ENCODE measurements at places on chromosomes 16 and 17.

GRCh38 chr17:50352693-50353599 is 7.0 kb downstream of the XYLT2 start:
- DNase-seq = no peak

DNA sequence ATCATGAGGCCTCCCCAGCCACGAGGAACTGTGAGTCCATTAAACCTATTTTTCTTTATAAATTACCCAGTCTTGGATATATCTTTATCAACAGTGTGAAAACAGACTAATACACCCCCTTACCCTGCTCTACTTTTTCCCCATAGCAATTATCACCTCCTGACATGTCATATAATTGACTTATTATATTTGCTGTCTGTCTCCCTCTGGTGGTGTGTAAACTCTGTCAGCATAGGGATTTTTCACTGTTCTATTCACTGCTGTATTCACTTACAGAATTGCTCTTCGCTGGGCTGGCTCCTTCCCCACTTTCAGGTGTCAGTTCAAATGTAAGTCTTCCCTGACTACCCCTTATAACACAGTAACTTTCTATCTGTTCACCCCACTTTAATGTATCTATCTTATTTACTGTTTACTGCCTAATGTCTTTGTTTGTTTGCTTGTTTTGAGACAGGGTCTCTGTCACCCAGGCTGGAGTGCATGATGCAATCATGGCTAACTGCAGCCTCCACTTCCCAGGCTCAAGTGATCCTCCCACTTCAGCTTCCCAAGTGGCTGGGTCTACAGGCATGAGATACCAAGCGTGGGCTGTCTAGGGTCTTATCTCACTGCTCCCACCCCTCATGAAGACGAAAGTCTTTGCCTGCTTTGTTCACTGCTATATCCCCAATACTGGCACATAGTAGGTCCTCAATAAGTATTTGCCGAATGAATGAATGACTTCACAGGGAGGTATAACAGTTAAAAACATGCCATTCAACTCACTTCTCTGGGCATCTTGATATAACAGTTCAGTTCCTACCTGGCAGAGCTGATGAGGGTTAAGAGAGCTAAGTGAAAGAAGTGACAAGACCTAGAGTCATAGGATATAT is 52.4 kb upstream of the CDH3 start:
- no peak for DNase-seq

GRCh38 chr16:9000664-9001063 is 37.0 kb upstream of the USP7 start:
- no peak for DNase-seq

GRCh38 chr16:89175280-89176146 is 4.0 kb downstream of the CDH15 start:
- DNase-seq = no peak

- DNase-seq = no peak
These were observed 1.8 kb downstream of the ZNF23 start for GRCh38 chr16:71460236-71460635.

DNA sequence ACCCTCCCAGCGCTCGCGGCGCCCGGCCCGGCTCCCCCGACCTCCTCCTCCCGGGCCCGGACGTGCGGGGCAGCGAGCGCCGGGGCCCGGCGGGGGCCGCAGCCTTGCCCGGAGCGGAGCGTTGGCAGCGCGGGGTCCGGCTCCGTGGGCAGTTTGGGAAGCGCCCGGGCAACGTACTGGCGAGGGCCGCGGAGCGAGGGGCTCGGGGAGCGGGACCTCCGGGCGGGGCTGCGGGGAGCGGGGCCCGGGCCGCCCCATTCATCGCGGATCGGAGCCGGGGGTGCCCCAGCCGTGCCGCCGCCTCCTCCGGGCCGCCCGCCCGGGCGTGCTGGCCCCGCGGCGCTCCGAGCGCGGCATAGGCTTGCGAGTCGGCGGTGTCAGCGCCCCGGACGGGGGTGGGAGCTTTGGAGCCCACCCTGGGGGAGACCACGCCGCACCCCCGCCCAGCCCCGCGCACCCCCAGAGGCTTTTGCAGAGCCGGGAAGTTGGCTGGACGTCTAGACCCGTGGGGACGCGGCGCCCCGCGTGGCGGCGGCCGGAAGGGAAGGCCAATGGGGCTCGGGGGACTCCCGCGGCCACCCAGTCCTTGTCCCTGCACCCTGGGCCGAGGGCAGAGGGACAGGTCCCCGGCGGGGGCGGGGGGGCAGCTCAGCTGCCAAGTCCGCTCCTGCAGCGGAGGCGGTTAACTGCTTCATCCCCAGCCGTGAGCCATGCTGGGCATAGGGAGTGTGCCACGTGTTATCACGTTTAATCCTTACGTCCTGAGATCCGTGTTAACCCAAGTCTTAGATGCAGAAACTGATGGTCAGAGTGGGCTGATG is 852 bp downstream of the ZNF469 start:
- no peak for DNase-seq

GRCh38 chr16:24852281-24852721 is 6.5 kb downstream of the SLC5A11 start:
- DNase-seq = no peak

- no peak for DNase-seq
These were observed 33.3 kb upstream of the MGAT5B start for GRCh38 chr17:76834870-76835269.

GRCh38 chr17:37551788-37552187 is 57.4 kb downstream of the SYNRG start:
- no peak for DNase-seq
